ENCODE measurements at places on chromosomes 11 and 22.
A peak's percentile ranks its signal among the peaks of the same experiment; 100 is the strongest.

DNA sequence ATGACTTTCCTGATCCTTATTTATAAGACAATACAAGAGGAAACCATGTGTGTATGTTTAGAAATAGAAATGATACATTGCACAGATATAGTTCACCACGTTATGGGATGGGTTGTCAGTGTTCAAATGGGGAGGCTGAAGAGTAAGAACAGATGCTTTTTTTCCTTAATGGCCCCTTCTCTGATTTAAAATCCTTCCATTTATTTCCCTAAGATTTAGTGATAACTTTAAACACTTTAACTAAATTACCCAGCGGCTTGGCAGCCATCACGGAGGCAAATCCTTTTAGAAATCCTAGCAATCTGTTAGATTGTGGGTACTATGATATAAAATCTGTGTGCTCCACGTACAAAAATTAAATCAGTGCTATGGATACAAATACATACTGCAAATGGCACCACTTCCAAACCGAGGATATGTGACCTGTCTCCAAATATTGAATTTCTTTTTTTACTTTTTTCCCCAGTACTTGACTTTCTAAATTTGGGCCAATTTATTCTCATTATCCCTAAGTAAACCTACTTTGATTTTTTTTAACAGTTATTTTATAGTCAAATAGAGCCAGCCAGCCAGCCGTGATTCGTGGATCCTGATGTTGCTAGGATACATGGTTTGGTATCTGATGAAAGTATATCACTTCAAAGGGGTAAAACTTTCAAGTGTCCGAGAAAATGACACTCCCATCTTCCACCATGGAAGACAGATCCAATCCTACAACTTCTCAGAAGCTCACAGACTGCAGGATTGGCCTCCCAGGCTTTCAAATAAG, 46.1 kb downstream of the BDNF start:
- no peak for DNase-seq

GRCh38 chr22:48449466-48450187, 1378.0 kb downstream of the BRD1 start:
- no peak for DNase-seq

- no peak for DNase-seq
These were observed 42.6 kb downstream of the NEU3 start for GRCh38 chr11:75031224-75031753.

GRCh38 chr11:18705651-18706281, 7.2 kb downstream of the TMEM86A start:
- peak; percentile 12 for DNase-seq

- no peak for DNase-seq
These were observed 93.9 kb upstream of the CSNK2A3 start for GRCh38 chr11:11446967-11447366.

GRCh38 chr11:119318240-119319135, 1.6 kb upstream of the MCAM start:
- DNase-seq: no peak

DNA sequence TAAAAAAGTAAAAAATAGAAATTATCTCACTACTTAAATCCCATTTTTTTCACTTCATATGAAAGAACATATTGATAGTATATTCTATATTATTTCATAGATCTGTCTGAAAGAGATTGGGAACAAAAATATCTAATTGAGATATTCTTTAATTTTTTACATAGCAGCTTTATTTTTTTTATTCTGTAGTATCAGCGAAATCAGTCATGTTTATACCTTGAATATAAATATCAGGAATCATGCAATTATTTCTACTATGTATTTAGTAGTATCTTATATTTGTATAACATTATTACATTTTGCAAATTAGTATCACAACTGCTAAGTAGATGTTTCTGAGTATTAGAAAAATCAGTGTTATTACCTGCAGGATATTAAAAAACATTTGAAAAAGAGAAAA, 20.4 kb downstream of the C11orf54 start:
- no peak for DNase-seq

- no peak for DNase-seq
These were observed 61.8 kb downstream of the PIK3C2A start for GRCh38 chr11:17145972-17146371.

GRCh38 chr11:7467652-7468051, 17.7 kb upstream of the OLFML1 start:
- DNase-seq: no peak

- DNase-seq: no peak
These were observed 605.7 kb downstream of the INSC start for GRCh38 chr11:15720460-15720859.

DNA sequence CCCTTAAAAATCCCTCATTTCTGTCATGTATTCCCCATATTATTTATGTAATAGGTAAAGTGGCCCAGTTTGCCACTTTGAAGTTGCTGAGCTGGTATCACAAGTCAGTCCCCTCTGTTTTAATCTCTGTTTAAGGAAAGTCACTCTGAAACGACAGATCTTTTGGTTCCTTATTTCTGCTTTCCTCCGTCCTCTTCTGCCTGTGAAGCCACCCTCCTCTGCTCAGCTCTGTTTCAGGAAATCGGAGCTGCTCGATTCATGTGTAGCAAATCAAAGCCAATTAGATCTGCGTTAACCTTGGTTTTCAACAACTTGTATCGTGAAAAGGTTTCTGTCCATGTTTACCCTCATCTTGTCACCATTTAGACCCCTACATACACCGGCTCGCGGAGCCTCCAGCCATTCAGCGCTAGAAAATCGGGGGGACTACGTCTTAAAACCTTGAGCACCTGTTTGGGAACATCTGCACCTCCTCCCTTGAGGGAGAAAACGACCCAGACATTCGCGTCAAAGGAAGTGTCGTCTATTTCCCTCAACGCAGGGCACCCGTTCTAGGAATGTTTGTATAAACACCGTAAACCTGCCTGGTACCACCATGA, 576 bp upstream of the SC5D start:
- DNase-seq: no peak

DNA sequence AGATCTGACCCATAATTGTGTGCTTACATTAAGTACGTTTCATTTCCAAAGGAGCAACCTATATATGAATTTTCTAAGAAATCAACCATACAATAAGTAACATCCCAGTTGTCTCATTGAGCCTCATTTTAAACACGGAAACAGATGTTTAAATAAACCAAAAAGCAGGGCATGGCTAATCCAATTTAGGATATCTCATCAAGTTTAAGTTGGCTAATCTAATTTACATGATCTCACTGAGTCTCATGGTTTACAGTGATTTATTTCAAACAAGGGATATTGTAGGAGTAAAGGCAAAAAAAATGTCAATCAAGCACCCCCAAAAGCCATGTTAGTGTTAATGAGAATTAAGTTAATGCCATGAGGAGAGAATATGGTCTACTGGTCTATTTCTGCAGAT, 499.8 kb upstream of the CCDC90B start:
- no peak for DNase-seq

GRCh38 chr11:117914991-117915618, 14.1 kb downstream of the TMPRSS13 start:
- DNase-seq: no peak

DNA sequence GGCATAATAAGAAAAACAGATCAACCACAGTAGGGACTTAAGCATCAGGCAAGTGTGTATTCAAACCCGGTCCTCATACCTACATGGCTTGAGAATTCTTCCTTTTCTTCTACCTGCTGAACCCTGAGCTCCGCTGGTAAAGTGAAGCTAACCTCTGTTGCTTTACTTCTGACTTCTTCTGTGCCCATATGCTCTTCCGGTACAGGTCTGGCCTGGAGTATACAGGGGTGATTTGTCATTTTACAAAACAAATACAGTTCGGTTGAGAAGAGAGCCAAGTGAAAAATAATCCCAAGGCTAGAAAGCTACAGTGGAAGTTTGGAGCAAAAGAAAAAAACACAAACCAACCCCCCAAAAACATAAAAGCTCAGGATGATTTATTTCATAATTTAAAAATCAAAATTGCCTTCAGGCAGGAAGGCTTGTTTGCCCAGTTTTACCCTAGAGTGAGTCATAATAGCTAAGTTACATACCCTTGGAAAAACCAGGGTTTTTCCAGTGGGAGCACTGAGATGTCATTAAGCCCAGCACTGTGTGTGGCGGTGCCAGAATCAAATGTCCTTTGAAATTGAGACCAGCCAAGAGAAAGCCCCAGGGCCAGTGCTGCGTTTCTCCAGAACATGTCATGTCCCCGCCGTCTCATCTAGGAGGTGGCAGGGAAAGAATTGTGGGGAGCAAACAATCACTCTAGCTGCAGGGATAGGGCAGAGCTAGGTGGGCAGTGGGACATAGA, 305.5 kb upstream of the ISX start:
- no peak for DNase-seq

GRCh38 chr11:122633219-122633829, 22.2 kb upstream of the UBASH3B start:
- DNase-seq: no peak

DNA sequence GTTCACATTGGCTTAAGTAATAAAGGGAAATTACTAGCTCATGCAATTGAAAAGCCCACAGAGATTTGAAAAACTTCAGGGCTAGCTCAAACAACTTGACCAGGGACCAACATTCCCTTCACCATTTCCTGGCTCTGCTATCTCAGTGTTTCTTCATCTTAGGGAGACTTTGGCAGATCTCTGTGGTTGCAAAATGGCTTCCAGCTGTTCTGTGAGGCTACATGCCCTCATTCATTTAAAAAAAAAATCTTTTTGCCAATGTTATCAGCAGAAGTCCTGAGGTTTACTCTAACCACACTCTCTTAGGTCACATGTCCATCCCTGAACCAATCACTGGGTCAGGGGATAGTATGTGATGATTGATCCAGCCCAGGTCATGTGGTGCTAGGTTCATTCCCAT, 13.9 kb upstream of the RASSF10 start:
- DNase-seq: no peak

GRCh38 chr11:74694136-74694930, 36.9 kb downstream of the CHRDL2 start:
- DNase-seq: no peak

DNA sequence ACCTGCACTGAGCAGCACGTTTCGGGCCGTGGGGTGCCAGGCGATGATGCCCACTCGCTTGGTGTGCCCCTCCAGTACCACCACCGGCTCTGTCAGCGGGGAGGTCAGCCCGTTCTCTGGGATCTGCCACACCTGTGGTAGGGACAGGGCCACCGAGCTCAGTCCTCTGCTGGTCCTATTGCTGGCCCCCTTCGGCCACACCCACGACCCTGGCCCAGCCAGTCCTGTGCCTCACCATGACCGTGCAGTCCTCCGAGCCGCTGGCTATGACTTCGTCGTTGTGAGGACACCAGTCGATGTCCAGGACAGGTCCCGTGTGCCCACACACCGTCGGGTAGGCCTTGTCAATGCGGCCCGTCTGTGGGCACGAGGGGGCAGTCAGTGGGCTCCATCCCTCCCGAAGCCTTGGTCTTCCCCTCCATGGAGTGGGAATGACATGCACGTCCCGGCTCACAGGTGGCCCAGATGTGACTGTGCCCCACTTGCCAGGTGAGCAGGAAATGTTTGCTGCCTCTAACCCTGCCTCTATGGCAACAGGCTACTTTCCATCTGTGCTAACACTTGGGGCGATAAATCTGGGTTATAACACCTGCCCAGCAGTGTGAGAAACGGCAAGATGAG, 1.4 kb downstream of the CORO1B start:
- no peak for DNase-seq

GRCh38 chr22:29136782-29137700, 64.2 kb downstream of the KREMEN1 start:
- no peak for DNase-seq

GRCh38 chr22:46905834-46906233, 143.4 kb downstream of the TBC1D22A start:
- no peak for DNase-seq

DNA sequence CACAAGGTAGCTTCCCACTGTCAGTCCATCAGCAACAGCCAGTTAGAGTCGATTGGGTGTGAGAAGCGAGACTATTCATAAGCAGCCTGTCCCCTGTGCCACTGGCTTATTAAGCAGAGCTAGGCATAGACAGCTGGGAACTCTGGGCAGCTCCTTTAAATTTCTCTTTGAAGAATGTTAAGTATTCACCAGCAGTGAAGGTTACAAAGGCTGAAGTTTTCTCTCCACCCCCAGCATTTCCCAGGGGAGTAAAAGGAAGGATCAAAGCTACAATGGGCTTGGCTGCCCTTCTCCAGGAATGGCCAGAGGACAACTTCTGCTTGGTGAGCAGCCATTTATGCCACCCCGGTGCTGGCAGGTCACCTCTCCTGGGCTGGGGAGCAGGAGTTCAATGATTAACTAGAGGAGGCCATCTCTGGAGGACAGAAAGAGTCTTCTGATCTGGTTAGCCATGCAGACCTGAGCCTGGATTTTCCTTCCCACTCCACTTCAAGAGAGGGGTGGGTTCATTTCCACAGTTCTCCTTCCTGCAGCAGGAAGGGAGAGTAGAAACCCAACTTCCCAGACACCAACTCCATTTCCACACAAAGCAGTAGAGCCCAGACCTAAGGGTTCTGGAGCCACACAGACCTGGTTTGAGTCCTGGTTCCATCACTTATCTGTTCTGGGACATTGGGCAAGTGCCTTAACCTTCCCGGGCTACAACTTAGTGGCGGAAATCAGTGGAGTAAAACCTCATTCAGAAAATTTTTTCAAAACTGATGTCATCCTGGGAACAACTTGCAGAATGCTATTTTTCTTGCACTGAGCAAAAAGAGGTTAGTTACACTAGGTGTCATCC, 22.6 kb downstream of the POU2AF3 start:
- no peak for DNase-seq

DNA sequence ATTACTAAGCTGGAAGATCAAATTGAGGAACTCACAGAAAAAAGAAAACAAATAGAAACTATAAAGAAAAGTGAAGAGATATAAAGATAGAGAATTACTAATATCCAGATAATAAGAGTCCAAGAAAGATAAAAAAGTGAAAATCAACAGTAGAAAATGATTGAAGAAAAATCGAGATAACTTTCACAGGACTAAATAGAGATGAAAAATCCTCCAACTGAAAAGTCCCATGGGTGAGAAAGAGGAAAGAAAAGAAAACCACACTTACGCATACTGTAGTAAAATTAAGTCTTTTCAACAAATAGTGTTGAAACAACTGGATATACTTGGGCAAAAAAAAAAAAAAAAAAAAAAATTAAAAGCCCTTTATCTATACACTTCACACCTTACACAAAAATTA, 60.0 kb downstream of the ENTHD1 start:
- no peak for DNase-seq

GRCh38 chr22:17258015-17258787, 39.0 kb upstream of the ADA2 start:
- DNase-seq: peak; percentile 50

DNA sequence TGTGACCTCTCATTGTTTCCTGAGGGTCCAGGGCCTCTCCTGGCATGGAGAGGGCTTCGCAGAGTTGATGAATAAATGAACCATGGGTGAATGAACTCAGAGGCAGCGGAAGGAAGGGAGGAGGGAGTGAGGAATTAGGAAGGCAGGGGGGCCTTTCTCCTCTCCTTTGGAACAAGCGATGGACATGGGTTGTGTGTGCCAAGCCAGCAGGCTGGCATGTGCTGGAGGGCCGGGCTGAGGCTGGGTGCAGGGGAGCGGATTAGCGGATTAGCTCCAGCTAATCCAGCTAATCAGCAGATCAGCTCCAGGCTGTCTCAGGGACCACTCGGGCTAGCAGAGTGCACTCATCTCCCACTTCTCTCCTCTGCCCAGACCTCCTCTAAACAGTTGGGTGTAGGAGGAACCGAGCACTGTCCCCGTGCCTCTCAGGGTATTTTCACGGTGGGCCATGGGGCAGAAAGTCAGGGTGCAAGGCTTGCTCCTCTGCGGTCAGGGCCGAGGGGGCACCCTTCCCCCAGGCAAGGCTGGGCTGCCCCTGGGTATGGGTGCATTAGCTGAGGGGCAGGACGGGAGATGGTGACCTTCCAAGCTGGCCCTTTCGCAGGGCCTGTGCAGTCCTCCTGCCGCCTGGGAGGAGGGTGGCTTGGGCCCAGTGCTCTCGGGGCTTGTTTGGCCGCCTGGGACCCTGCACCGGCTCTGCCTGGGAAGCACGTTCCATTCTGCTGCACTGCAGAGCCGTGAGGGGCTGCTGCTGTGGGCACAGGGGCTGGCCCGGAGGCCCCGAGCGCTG, 120.3 kb upstream of the B3GAT1 start:
- no peak for DNase-seq
